ENCODE measurements at places on chromosomes 3 and 15.

- DNase-seq = peak; percentile 63
Observed at GRCh38 chr3:52532517-52532837, 1.2 kb downstream of the NT5DC2 start.

- no peak for DNase-seq
Observed at GRCh38 chr3:188979248-188979647, 192.5 kb upstream of the TPRG1 start.

GRCh38 chr3:173688216-173688842 is 290.8 kb downstream of the NLGN1 start:
- DNase-seq = no peak

DNA sequence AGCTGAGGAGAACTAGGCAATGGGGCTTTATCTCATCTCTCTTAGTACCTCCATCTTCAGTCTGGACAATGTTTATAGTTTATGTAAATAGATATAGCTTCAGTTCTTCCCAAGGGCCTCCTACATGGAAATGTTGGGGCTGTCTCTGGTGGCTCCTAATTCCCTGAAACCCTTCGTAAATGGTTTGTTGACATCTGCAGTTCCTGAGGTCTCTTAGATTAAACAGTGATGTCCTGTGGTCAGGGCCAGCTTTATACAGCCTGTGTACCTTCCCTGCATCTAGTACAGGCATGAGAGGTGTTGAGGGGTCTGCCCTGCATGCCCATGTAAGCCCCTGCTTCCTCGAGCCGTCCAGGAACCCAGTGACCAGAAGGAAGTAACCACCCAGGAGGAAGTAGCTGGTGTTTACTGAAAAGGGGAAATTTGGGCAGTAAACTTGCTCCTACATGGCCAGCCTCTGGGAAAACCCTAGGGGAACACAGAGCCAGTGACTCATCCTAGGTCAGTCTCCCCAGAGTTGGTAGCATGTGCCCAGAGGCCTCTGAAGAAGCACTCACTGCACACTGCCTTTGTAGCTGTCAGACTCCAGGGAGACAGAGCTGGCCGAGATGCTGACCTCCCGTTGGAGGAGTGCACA is 4.7 kb upstream of the TBC1D2B start:
- DNase-seq = no peak

GRCh38 chr3:13548696-13549622 is at the start of gene FBLN2:
Gene FBLN2 (plus strand): TSS chr3:13549125. CDS start chr3:13570356, 21,231 bp downstream.
- peak; percentile 55 for DNase-seq

- no peak for DNase-seq
Observed at GRCh38 chr3:188208516-188208981, 54.6 kb downstream of the LPP start.

DNA sequence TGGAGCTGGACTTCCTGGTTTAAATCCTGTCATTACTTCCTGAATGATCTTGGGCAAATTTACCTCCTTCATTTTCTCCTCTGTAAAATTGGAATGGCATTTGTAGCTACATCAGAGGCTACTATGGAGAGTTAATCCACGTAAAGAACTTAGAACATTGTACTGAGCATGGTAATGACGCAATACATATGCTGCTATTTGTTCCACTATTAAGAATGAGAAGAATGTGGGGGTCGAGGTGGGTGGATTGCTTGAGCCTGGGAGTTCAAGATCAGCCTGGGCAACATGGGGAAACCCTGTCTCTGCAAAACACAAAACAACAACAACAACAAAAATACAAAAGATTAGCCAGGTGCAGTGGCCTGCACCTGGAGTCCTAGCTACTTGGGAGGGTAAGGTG is 250.6 kb downstream of the RYR3 start:
- DNase-seq = no peak

GRCh38 chr3:84738086-84738485 is 220.7 kb upstream of the CADM2 start:
- no peak for DNase-seq

DNA sequence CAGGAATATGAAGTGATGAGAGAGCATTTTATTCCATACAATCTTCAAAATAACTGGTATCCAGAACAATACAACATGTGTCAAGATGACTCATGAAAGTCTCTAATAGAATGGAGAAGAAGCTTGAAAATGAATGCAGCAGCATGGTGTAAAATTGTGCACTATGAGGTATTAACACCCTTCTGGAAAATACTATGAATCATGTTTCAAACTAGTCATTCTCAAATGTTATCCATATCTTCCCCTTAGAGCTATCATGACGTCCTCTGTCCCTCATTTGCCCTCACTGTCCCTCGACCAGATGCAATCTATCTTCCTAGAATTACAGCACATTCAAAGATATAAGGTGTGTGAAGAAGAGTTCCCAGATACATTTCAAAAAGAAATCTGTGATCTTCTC is 198.2 kb downstream of the NECTIN3 start:
- DNase-seq = no peak

- no peak for DNase-seq
Observed at GRCh38 chr15:81275711-81276392, 48.1 kb downstream of the STARD5 start.

GRCh38 chr15:26682598-26683164 is 90.2 kb downstream of the GABRB3 start:
- no peak for DNase-seq

GRCh38 chr3:148238421-148238821 is 459.3 kb upstream of the AGTR1 start:
- no peak for DNase-seq

DNA sequence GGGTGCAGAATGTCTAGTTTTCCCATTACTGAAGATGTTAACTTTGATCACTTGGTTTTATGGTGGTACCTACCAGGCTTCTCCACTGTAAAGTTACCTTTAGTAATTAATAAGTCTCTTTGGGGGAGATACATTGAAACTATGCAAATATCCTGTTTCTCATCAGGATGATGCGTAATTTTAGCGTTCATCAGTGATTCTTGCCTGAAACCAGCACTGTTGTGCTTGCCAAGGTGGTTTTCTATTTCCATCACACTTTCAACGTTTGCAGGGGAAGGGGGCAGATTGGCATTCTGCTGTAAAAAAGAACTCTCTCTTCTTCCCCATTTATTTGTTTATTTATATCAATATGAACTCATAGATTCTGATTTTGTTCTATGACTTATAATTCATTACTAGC is 61.0 kb downstream of the SSR3 start:
- DNase-seq = no peak

DNA sequence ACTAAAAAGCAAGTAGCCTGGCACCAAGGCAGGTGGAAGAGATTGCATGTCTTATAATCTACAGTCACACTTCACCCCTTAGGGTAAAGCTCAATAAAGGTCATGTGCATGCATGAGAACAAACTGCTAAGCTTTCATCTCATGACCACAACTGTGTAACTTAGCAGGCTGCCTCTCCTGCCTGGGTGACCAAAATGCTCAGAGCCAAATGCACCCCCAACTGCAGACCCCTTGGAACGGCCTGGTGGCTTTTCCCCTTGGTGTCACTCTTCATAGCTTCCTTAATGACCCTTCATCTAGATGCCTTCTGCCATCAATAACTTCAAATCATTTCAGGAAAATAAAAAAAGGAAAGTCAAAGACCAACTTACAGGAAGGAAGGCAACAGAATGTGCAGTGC is 88.1 kb downstream of the ADAMTS17 start:
- DNase-seq = no peak

GRCh38 chr3:63661242-63661641 is 8.8 kb downstream of the SNTN start:
- DNase-seq = no peak

DNA sequence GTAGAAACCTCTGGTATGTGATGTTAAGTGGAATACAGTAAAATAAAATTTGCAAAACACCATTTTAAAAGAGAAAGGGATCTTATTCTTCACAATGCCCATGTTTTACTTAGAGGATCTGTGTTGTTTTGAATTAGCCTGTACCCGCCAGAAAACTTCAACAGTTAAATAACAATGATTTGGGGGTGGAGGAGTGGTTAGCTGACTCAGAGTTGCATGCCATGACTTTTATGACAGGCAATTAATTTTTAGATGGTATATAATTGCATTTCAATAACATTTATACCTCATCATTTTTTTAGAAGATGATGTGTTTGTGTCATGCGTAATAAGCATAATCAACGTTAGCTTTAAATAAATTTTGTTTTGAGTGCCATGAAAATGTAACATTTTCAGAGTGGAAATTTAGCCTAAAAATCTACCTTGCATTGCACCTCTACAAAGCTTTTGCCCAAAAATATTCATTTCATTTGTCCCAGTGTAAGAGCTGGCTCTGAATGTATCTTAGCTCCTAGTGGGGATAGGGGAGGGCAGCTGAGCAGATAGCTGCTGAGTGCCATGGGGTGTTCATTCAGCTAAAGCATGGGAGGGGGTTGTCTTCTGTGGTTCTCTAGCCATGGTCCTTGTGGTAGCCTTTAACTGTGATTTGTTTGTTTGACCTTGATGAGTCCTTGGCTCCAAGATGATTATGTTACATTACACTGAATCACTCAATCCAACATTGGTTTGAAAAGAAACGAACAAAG is 379.8 kb downstream of the LPP start:
- no peak for DNase-seq

- DNase-seq = no peak
Observed at GRCh38 chr3:134376786-134377426, 2.7 kb upstream of the AMOTL2 start.

DNA sequence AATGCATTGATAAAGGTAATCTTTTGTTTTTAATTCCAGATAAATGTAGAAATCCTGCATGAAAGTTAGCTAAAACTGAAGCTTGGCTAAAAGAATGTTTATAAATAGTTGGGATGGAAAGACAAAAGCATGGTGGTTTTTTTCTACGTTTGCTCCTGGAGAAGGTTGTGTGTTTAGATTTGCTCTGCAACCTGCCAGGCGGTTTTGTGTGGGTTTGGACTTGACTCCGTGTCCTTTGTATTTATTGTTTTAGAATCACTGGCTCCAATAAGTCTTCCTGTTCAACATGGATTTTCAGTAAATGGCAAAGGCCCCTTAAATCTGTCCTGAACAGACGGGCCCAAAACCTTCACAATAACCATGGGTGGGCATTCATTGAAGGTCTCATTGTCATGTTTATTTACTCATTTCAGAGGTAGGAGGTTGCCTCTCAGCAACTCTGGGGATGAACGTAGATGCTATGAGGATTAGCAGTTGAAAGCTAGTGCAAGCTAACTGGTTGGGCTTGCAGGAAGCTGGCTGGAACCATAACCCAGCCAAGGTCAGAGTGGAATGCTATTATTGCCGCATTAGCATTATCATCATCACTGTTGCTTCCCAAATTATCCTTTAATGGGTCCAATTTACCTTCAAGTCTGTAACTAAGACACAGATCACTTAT is 60.6 kb upstream of the ADAMTS9 start:
- DNase-seq = no peak

- no peak for DNase-seq
Observed at GRCh38 chr15:52436981-52437380, 91.7 kb downstream of the MYO5A start.

- no peak for DNase-seq
Observed at GRCh38 chr3:54954521-54954920, 26.7 kb upstream of the LRTM1 start.

DNA sequence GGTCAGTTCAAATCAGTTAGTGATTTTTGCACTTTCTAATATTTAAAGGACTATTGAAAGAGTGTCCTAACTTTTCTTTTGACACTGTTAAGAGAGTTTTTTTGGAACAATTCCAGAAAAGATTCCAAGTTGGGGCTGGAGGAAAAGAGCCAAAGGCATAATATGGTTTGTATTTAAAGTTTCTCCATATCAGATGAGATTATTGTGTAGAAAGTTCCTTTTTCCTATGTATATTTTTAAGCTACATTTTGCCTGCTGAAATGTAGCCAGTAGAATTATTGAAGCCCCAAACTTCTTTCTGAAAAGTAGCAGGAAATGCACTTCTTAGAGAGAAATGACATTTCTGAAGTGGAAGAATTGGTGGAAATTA is 136.5 kb upstream of the TSC22D2 start:
- no peak for DNase-seq

DNA sequence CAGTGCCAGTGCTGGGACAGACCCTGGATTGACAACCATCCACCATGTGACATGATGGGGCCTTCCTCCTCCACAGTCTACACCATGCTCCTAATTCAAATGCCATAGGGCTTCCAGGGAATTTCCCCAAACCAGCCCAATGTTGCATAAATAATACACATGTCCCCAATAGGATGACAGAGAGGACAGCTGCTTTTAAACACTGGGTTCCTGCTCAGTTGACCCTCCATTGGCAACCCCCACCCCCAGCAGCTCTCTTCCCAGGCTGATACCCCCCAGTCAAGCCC is 28.3 kb upstream of the ATP2B2 start:
- DNase-seq = no peak

- DNase-seq = no peak
Observed at GRCh38 chr15:72156928-72157327, 38.7 kb downstream of the SENP8 start.

DNA sequence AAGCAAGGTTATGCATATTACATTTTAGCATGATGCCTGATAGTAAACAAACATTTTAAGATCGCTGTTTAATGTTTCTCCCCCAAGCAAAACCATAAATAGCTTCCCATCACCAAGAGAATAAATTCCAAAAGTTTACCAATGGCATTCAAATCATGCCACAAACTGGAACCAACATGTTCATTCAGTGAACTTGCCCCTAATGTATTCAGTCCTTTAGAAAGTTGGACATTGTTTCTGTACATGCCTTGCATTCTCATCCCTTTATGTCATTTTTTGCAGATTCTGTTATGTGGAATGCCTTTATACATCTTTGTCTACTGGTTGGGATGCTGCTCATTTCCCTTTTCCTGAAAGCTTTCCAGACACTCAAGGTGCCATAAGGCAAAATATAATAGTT is 105.5 kb downstream of the PYDC2 start:
- no peak for DNase-seq

DNA sequence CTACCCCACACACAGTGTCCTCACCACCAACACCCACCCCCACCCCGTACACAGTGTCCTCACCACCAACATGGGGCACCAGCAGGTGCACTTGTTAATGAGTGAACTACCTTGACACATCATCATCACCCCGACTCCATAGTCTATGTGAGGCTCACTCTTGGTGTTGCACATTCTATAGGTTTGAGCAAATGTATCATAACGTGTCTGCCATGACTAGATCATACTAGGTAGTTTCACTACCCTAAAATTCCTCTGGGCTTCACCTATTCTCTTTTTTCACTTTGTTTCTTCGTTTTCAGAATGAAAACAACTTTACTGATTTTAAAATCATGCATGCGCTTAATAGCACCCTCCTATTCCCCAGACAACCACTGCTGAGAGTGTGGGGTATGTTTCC is 102.6 kb upstream of the SLC6A6 start:
- peak; percentile 48 for DNase-seq

- DNase-seq = peak; percentile 51
Observed at GRCh38 chr3:114827495-114827894, 319.6 kb downstream of the ZBTB20 start.

- DNase-seq = no peak
Observed at GRCh38 chr3:71001303-71001830, 582.2 kb downstream of the FOXP1 start.

GRCh38 chr3:186772701-186773417 is 10.5 kb upstream of the EIF4A2 start:
- peak; percentile 82 for DNase-seq

DNA sequence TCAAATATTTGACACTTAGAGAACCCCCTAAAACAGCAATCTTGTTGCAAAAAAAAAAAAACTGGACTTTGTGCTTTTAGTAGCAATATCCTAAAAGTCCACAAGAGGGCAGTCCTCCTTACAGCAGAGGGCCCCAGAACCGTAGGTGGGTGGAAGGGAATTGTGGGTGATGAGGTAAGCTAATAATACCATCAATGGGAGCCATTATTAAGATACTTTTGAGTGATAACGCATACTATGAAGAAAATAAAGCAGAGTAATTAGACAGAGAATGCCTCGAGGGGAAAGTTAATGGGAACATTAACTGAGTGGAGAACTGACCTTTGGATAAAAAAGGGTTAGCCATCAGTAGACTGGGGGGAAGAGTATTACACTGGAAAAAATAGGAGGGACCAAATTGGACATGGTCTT is 229.9 kb downstream of the THRB start:
- DNase-seq = peak; percentile 42
